Motor neuron (in vitro differentiated cells): ENCODE measurements at places on chromosomes 7 and 10. TPM values are rescaled to one million over a fixed set of nuclear protein-coding genes. Genes with fewer than 3 reads are reported as not detected.

The GTPBP10 gene
- 18.5 and 22.2 TPM in 2 replicates for total RNA-seq

The CYP26C1 gene
- total RNA-seq = 0.54 and 1.1 TPM in 2 replicates

The MAD1L1 gene
- 24.8 and 26.8 TPM in 2 replicates for total RNA-seq

The INMT gene
- total RNA-seq = 0.59 and 1.2 TPM in 2 replicates

The EPO gene
- not detected in 2 replicates for total RNA-seq

The HKDC1 gene
- total RNA-seq = 0.23 TPM in 1 of 2 replicates, not detected in the other

The GJD4 gene
- 0.49 and 0.62 TPM in 2 replicates for total RNA-seq
